ENCODE measurements at places on chromosomes 2 and 18. TPM values are rescaled to one million over a fixed set of nuclear protein-coding genes. Genes with fewer than 3 reads are reported as not detected.

Gene ERLEC1
- total RNA-seq = 98.8 TPM

GRCh38 chr2:223590964-223591363 is 11.2 kb downstream of the SCG2 start:
- no peak for DNase-seq

DNA sequence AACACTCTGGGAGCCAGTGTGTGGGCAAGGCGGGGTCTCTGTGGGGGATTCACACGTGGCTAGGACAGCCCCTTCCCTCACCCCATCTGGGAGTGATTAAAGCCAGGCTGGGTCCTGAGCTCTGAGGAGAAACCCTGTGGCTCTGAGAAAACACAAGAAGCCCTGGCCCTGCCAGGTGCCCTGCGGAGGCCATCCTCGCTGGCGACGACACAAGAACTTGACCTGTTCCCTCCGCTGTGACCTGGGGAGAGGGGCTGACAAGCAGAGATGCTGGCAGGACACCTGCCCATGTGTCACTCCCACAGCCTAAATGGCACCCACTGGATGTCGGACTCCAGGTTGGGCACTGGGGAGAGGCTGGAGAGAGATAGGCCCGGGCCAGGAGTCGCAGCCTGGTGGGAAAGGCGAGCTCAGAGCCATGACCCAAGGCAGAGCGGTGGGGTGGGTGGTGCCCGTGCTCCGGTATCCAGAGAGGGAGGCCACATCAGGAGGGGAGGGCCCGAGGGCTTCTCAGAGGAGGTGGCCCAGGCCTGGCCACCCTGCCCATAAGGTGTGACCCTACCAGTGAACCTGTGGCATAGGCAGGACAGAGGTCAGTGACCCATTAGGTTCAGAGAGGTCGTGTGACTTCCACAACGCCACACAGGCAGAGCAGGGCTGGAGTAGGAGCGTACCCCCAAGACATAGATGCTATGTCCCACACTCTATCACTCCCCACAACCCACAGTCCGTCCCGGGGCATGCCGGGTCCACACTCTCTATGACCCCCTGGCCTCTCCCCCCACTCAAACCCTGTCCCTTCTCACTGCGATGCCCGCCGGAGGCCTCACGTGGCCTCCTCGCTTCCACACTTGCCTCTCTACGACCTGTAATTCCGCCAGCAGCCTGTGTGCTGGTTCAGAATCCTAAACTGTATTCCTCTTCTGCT is 59.4 kb upstream of the HPCAL1 start:
- DNase-seq = no peak

GRCh38 chr2:30780776-30781330 is 26.4 kb downstream of the CAPN13 start:
- no peak for DNase-seq

DNA sequence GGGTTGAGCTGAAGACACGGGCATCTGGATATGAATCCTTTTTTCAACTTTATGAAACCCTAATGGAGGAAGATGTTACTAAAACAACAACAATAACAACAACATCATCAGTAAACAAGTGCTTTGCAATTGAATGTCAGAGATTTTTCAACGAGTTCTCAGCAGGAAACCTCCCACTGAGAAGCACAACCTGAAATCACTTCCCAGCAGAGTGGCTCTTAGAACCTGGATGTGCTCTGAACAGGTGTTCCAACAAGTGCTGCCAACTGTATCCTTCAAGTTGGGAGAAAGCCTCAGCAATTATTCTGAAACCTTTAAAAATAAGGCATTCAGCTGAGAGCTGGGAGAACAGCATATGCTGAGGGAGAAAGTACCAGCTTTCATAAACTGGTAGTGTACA is 1622.7 kb upstream of the CELF4 start:
- DNase-seq = no peak

Measured in GM23248 (cell line).